Heart right ventricle (tissue), 16 donors: ENCODE measurements at places on chromosomes 7 and 10. TPM values are rescaled to one million over a fixed set of nuclear protein-coding genes. Genes with fewer than 3 reads are reported as not detected.

FEZF1 gene
- not detected for total RNA-seq

ERCC6 gene
- 23.1 TPM for total RNA-seq

GRCh38 chr7:36085096-36085495, 68.0 kb upstream of the EEPD1 start:
- DNase-seq = no peak

- DNase-seq = no peak
These were observed 609.6 kb downstream of the KCNMA1 start for GRCh38 chr10:77028042-77028441.

DNA sequence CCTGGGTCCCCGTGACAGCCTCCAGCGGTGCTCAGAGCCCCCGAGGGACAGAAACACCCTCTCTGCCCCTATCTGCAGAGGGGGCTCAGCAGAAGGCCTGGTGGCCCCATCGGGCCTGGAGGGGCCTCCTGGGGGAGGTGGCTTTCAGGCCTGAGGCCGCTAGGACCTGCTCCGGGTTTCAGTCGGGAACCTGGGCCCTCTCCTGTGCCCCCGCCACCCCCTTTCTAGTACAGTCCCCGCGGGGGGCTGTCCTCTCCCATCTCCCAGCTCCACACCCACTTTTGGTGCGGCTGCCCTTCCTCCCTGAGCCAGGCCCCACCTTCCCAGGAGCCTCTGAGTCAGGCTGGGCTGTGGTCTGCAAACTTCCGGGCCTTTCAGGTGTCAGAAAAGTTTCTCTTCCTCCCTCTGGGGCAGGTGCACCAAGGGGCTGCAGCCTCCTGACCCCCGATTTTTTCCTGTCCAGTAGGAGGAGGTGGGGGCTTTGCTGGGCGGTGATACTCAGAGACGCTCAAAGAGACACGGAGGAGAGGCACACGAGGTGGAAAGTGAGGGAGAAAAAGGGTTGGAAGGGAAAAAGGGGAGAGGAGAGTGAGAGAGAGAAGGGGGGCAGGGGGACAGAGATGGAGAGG, 692 bp downstream of the CARD11 start:
- no peak for DNase-seq

DNA sequence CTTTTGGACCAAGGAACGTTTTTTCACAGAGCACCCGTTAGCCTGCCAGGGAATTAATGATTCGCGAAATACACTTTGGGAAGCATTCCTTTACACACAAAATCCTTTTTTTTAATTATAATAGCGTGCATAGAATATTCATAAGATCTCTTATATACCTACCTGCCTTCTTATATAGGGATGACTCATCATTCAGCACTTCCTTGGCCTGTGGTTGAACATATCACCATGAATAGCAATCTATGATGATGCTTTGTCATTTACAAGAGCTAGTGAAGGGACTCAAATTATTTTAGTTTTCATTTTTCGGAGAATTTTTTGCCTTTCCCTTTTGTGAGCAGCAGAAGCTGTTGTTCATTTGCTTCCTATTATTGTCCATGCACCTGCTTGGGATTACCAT, 97.0 kb downstream of the CDH23 start:
- DNase-seq = no peak

DNA sequence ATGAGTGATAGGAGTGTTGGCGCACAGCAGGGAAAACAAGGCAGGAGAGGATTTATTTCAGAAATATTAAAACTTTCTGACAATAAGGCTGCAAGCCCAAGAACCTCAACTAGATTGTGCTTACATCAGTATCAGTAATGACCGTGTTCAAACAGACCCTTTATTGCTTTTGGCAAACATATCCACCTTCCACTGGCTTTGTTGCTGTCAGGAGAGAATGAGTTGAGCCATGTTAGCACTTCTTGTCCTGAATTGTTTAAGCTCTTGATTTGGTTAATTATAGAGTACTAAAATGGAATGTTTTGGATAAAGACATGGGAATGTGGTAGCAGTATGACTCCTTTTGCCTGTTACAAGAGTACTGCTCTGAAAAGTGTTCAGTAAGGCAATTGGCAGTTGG, 3.8 kb downstream of the AHCYL2 start:
- no peak for DNase-seq

DNA sequence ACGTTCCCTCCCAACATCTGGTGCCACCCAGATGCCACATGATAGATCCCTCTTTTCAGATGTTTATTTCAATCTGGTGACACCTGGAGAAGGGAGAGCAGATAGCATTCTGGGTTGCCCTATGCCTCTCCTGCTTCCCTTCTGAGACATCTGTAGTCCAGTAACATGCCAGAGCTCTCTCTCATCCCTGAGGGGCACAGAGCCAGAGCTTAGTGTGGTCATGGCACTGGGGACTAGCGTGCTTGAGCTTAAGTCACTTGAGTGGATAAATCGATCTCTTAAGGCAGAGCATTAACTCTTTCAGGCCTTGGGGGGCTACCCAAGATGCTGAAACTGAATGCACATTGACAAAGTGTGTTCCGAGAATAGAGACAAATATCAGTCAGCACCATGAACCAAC, 47.9 kb downstream of the WNT2 start:
- DNase-seq = no peak
